ENCODE measurements at places on chromosomes 4 and X. TPM values are rescaled to one million over a fixed set of nuclear protein-coding genes. Genes with fewer than 3 reads are reported as not detected.

- no peaks in the 10 kb centered on the region for H3K4me1 ChIP-seq
- no peak overlapping the region for H3K4me3 ChIP-seq
- no peak overlapping the region for H3K27ac ChIP-seq
- DNase-seq: no peak
- H3K36me3 ChIP-seq: no peaks in the 10 kb centered on the region
Measured at GRCh38 chr4:8355306-8355705, 85.2 kb downstream of the ACOX3 start.

DNA sequence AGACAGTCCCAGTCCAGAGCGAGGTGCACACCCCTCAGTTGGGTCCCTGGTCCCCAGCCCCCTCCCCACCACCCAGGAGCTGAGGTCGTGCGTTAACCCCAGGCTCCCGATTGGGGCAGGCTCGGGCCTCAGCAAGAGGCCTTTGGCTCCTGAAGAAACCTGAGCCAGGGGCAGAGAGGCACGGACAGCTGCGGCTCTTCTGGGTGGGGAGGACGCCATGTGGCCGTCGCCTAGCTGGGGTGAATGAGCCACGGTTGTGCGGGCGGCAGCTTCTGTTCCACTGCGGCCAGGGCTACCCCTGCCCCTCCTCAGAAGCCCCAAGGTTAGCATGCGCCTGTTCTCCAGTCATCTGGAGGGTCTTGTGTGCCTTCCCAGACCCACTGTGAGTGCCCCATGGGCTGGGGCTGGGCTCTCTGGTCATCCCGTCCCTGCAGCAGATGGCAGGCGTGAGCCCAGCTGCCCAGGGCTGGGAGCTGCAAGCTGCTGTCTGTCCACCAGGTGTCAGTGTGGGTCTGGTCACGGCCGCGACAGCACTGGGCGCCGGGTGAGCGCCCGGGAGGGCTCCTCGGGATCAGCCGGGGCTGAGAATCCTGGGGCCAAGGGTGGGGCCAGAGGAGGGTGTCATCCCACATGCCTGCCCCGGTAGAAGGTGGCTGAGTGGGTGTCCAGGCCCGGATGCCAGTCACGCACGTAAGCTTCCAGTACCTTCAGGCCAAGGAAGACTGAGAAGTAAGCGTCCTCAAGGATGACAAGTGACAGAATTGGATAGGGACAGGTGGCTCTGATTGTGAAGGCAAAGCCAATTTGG lies 21.9 kb downstream of the ATP2B3 start:
- peak; percentile 82 for DNase-seq
- H3K4me1 ChIP-seq: no peaks in the 10 kb centered on the region
- H3K4me3 ChIP-seq: no peak overlapping the region
- H3K36me3 ChIP-seq: no peaks in the 10 kb centered on the region

DNA sequence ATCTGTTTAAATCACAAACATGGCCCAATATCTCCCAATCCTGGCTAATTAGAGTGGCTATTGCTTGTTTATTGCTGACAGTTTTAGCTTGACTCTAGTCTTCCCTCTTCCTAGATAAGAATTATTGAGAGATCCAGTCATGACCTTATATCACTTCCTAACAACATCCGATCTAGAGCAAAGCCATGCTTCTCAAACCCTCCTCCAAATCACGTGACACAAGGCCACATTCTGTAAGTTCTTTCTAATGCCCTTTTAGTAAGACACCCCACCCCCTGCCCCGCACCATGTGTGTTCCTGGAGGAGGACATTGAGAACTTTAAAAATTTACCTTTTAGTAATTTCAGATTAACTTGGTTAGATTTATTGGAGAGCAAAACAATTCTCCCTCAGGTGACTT lies 40.6 kb upstream of the RASSF6 start:
- peaks cover 11% of the 10 kb centered on the region for H3K4me1 ChIP-seq
- no peak for DNase-seq

Gene TBC1D1
- total RNA-seq: 108 TPM

DNA sequence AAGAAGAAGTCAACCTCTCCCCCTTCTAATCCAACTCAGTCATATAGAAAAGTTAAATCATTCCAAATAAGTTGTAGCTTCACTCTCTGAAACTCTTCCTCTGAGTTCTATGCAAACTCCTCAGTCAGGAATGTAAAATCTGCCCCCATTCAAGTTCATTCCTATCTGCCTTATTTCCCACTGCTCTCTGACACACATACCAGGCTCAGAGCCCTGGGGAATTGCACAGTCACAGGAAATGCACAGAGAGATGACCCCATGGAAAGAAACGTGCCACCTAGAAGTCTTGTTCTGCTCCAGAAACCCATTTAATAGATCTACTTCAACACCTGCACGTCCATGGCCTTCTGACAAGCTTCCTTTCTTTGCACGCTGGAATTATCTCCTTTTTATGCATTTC lies 236.0 kb upstream of the VCX3A start:
- DNase-seq: no peak
- H3K27me3 ChIP-seq: no peaks in the 10 kb centered on the region
- H3K4me3 ChIP-seq: no peak overlapping the region
- no peak overlapping the region for H3K27ac ChIP-seq
- H3K4me1 ChIP-seq: no peaks in the 10 kb centered on the region

- no peaks in the 10 kb centered on the region for H3K27me3 ChIP-seq
- DNase-seq: no peak
- H3K4me3 ChIP-seq: no peak overlapping the region
- H3K4me1 ChIP-seq: no peaks in the 10 kb centered on the region
- H3K27ac ChIP-seq: no peak overlapping the region
Measured at GRCh38 chrX:13805241-13805640, 11.7 kb downstream of the GPM6B start.

Gene RBM46
- not detected for total RNA-seq

DNA sequence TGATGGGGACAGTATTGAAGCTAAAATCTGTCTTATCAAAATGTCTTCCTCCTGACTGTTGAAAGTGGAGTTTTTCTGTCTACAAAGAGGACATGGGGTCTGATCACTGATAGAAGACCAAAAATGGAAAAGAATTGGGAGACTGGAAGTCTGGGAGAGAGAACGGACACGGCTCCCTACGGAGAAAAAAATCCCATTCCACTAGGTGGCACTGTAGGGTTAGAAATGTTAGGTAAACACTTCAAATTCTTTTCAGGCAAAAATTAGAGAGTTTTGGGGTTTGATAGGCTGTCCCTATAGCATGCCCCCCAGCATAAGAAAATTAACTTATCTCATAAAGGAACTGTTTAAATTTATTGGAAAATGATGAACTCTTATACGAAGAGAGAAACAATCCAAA lies 200.5 kb downstream of the FAM133A start:
- H3K36me3 ChIP-seq: no peaks in the 10 kb centered on the region
- DNase-seq: peak; percentile 41
- no peaks in the 10 kb centered on the region for H3K4me1 ChIP-seq
- no peak overlapping the region for H3K4me3 ChIP-seq
- no peaks in the 10 kb centered on the region for H3K27me3 ChIP-seq

- H3K36me3 ChIP-seq: no peaks in the 10 kb centered on the region
- H3K4me3 ChIP-seq: no peak overlapping the region
- H3K27me3 ChIP-seq: no peaks in the 10 kb centered on the region
- H3K27ac ChIP-seq: no peak overlapping the region
Measured at GRCh38 chr4:181757910-181758660, 485.1 kb upstream of the TENM3 start.

DNA sequence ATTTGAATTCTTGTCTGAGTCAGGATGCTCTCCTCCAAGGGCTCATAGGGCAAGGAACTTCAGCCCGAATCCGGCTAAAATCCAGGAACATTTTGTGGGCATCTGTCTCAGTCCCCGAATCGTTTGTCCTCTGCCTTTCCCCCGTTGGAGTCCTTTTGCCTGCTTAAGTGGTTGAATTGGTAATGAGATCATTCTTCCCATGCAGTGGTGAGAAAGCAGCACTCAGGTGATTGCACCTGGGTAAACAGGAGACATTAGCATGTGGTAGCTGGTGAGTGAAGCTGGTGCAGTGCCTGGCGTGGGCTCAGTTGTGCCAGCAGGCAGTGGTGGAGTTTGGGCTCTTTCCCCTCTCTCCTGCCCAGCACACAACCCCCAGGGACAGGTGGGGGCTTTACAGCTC lies 61.9 kb upstream of the MTM1 start:
- H3K36me3 ChIP-seq: no peaks in the 10 kb centered on the region
- no peak overlapping the region for H3K4me3 ChIP-seq
- H3K27me3 ChIP-seq: peaks cover 4% of the 10 kb centered on the region
- DNase-seq: no peak

Gene HERC6
- total RNA-seq: 10.5 TPM

Gene RAB33A
- total RNA-seq: not detected

DNA sequence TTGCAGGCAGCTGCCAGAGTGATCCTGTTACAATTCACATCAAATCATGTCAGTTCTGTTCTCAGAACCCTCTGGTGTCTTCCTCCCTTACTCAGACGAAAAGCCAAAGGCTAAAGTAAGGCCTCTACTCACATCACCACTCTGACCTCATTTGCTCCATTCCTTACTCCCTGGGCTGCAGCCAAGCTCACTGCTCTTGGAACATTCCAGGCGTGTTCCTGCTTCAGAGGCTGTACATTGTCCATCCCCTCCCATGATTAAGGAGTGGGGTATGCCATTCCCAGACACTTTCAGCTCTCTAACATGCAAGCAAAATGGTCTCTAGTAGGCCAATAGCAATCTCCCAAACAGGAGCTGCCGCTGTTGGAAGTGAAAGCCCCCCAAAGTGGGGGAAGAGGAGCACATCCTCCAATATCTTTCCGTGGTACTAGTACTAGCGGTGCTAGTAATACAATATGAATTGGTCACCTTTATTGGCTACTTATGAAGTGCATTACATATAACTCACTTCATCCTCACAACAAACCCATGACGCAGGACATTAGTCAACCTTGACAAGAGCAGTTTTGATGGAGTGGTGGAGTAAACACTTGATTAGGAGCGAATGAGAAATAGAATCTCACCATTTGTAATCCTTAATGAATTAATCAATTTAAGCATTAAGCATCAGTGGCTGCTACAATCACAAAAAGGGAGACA lies 15.0 kb downstream of the GAB3 start:
- H3K4me1 ChIP-seq: peaks cover 3% of the 10 kb centered on the region
- no peaks in the 10 kb centered on the region for H3K36me3 ChIP-seq
- no peaks in the 10 kb centered on the region for H3K27me3 ChIP-seq
- H3K27ac ChIP-seq: peak overlapping the region; percentile 76

Gene FRG2
- not detected for total RNA-seq

DNA sequence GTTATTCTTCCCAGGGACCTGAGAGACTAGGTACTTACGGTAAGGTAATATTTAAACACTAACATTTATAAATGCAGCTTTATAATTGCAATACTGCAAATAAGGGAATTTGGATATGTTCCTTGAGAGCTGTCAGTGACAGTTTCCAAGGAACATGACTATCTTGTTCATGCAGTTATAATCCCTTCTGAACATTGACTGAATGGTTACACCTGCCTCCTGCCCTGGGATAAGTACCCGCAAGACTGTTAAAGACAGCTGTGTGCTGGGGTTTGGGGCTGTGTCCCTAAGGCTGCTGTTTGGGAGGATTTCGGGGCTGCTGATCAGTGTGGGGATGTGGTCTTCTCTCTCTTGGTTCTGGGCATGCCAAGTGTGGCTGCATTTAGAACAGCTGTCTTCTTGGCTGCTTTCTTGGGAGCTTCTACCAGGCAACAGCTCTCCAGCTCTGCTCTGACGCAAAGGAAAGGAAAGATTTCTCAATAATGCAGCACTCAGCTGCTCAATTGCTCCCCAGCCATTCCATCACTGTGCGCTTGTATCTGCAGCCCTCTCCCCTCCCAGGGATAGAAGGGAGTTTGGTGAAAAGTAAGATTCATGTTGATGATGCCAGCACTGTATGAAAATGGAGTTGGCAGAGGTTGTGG lies 298.8 kb upstream of the TAPT1 start:
- DNase-seq: no peak
- no peaks in the 10 kb centered on the region for H3K36me3 ChIP-seq
- H3K4me3 ChIP-seq: no peak overlapping the region
- H3K27me3 ChIP-seq: no peaks in the 10 kb centered on the region

GRCh38 chr4:56704089-56704871 lies 23.2 kb upstream of the HOPX start:
- no peaks in the 10 kb centered on the region for H3K4me1 ChIP-seq
- no peaks in the 10 kb centered on the region for H3K27me3 ChIP-seq
- H3K27ac ChIP-seq: no peak overlapping the region

DNA sequence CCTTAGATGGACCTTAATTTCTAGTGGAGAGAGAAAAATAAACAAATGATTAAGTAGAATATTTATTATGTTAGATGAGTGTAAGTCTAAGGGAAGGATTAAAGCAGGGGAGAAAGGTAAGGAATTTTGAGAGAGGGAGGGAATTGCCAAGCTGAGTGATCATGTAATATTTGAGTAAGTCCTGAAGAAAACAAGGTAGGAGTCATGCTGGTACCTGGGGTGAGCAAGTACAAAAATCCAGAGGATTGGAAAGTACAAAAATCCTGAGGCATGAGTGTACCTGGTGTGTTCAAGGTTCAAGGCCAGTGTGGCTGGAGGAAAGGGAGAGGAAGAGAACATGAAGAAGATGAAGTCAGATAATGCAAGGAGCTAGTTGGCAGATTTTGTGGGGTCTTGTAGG lies 87.2 kb upstream of the MYOZ2 start:
- H3K4me3 ChIP-seq: no peak overlapping the region
- H3K4me1 ChIP-seq: peaks cover 37% of the 10 kb centered on the region
- H3K27ac ChIP-seq: no peak overlapping the region
- DNase-seq: no peak

All from stomach (tissue), 19 donors.